ENCODE measurements at places on chromosomes 7 and 10.

DNA sequence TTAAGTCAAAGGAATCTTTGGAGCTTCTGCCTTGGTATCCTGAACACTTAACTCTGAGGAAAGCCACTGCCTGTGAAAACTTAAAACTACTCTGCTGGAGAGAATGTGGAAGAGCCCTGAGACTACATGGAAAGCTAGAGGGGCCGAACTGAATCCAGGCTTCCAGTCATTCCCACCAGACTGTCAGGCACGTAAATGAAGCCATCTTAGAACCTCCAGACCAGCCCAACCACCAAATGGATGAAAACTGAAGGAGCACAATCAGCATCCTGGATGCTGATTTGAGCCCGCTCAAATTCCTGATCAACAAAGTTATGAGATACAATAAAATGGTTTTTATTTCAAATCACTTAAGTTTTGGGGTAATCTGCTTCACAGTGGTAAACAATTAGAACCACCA lies 30.8 kb downstream of the TNPO3 start:
- DNase-seq = no peak

DNA sequence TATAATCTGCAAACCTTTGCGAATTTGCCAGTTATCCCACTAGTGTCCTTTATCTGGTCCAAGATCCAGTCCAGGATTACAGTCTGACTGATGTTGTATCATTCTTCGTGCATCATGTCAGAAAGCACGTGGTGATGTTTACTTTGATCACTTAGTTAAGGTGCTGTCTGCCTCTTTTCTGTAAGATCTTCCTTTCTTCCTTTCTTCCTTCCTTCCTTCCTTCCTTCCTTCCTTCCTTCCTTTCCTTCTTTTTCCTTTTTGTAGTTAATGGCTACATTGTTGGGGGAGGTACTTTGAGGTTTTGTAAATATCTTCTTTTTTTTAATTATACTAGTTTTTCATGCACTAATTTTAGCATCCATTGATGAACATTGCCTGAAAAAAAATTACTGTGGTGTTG lies 80.3 kb downstream of the LCOR start:
- no peak for DNase-seq

DNA sequence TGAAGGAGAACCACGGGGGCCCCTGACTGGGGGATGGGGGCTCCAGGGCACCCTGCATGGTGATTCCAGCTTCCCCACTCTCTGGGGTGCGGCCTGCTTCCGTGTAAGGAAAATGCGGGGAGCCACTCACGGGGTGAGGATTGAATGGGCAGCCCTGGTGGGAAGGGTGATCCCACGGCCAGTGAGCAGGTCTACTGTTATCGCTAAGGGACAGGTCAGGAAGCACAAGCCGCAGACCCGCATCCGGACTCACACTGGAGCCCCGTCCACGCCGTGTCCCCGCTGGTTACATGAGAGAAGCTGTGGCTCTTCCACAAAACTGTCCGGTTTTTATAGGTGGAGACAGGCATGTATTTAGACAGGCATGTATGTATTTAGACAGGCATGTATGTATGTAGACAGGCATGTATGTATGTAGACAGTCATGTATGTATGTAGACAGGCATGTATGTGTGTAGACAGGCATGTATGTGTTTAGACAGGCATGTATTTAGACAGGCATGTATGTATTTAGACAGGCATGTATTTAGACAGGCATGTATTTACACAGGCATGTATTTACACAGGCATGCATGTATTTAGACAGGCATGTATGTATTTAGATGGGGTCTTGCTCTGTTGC lies 5.7 kb downstream of the PSMG3 start:
- DNase-seq = no peak

DNA sequence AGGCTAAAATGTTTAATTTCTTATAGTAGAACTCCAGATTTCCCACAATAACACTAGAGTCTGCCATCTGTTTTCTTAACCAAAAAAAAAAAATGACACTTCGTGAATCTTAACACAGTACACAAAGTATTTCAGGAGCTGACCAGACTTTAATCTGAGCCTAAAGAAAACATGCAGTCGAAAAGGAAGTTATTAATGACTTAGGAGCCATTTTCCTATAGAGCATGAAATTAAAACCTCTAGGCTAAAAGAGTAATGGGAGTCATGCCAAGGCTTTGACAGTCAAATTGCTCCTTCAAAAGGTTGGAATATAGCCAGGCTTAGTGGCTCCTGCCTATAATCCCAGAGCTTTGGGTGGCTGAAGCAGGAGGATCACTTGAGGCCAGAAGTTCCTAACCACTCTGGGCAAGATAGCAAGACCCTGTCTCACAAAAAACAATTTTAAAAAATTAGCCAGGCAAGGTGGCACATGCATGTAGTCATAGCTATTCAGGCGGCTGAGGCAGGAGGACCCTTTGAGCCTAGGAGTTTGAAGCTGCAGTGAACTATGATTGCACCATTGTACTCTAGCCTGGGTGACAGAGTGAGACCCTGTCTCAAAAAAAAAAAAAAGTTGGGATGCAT lies 13.6 kb downstream of the MICU1 start:
- DNase-seq = no peak

- no peak for DNase-seq
Measured at GRCh38 chr7:1966631-1967200, 266.0 kb downstream of the MAD1L1 start.

DNA sequence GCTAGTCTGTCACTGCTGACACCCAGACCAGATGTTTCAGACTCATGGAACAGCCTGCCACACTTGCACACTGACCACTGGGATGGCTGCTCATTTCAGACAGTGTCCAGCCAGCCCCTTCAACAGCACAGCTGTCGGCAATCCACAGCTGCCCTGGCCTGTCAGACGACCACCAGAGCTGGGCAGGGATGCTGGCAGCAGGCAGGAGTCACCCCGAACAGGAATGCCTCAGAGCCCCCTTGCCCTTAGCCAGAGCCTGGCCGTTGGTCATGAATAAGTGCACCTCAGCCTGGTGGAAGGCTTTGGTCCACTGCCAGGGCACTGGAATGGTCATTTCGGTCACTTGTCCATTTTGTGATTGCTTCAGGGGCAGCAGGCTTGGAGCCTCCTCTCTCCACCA lies 149.6 kb upstream of the TCERG1L start:
- no peak for DNase-seq

GRCh38 chr10:69802424-69803161 lies 887 bp downstream of the COL13A1 start:
- DNase-seq = peak; percentile 77

GRCh38 chr7:128848289-128849155 lies 14.1 kb upstream of the ATP6V1F start:
- DNase-seq = no peak

Data from right forelimb (tissue), 1 donor.